Left kidney (tissue), 8 donors: ENCODE measurements at places on chromosomes 12 and 14. TPM values are rescaled to one million over a fixed set of nuclear protein-coding genes. Genes with fewer than 3 reads are reported as not detected.

The PTPN21 gene
- 40.8 TPM for polyA plus RNA-seq

The ANG gene
- 3.3 TPM for polyA plus RNA-seq

The NEMP1 gene
- polyA plus RNA-seq, result 37.8 TPM

The ORMDL2 gene
- 34.6 TPM for polyA plus RNA-seq

The GPR84 gene
- polyA plus RNA-seq, result 0.15 TPM

The SCN8A gene
- 3.4 TPM for polyA plus RNA-seq

The A2ML1 gene
- 0.78 TPM for polyA plus RNA-seq

The FOXM1 gene
- polyA plus RNA-seq, result 46.4 TPM

The TOMM20L gene
- 2.5 TPM for polyA plus RNA-seq

The TMTC1 gene
- polyA plus RNA-seq, result 26.2 TPM

The METTL3 gene
- polyA plus RNA-seq, result 118 TPM
